Hippocampal formation (tissue), 2 donors: ENCODE measurements at places on chromosomes 5 and 9.

GRCh38 chr5:65704621-65705239 lies 17.2 kb downstream of the SGTB start:
- DNase-seq, result no peak

DNA sequence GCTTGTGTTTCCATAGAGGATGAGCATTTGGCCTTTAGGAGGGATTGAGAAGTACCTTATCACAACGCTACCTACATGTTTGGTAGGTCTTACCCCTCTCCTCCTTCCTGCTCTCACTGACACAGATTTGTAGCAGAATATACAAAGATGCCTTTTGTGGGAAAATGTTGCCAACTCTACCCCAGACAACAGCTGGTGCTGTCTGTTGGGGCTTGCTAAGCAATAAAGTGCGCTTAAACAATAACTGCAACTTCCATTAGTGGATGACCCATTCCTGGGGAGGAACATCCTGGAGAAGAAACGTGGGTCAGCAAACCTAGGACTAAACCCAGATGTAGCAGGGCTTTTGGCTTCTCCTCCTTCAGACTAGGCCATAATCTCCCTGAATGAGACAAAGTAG lies 174.3 kb downstream of the EFNA5 start:
- no peak for DNase-seq

DNA sequence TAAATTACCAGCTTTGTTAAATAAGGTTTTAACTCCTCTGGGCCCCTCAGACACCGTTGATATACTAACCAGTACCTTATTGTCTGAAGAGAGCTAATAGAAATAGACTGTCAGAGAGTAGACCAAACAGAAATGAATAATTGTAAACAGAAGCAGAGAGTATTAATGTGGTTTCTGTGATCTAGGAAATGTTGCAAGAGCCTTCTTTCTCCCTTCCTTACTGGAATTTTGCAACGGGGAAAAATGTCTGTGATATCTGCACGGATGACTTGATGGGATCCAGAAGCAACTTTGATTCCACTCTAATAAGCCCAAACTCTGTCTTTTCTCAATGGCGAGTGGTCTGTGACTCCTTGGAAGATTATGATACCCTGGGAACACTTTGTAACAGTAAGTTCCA lies 5.1 kb downstream of the TYRP1 start:
- no peak for DNase-seq

DNA sequence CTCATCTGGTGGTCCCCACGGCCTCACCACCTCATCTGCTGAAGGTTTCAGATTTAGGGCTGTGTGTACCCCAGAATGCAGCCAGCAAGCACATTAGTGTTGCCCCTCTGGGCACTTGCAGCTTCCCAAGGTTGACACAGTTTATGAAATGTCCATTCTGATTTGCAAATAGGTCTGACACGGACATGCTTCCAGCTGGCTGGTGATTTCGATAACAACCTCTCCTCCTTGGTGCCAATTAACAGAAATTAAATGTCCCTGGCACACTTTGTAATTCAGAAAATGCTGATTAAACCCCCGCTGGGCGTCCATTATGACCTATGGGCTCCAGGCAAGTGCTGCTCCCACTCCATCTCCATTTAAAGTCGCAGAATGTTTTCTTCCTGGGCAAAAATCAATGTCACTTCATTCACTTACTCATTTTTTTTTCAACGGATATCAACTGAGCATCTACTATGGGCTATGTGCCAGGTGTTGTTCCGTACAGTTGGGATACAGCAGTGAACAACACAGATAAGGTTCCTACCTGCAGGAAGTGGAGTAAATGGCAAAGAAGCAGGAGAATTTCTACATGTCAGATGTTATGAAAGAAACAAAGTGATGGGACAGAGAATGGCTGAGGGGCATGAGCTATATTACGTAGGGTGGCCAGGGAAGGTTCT lies 32.0 kb downstream of the PLAC8L1 start:
- no peak for DNase-seq

GRCh38 chr5:136056771-136057335 lies 28.1 kb downstream of the TGFBI start:
- no peak for DNase-seq

- DNase-seq, result no peak
Observed at GRCh38 chr9:125593581-125594222, 113.3 kb downstream of the MAPKAP1 start.
